CMK (cell line): ENCODE measurements at places on chromosomes 1 and 21.

DNA sequence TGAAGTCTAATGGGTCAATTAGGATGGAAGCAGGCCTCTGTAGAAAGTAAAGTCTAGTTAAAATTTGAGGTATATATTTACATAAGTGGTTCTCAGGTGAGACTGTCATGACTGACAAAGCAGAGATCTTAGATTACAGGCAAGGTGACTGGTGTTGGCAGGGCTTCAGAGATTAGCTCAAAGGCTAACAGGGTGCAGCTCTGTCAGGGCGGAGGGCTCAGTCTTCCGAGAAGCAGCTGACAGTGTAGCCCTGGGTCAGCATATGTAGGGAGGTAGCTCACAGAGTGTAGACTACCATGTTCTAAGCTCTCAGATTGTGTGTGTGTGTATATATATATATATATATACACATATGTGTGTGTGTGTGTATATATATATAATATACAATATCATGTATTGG is 54.7 kb downstream of the RBM11 start:
- no peak for DNase-seq

DNA sequence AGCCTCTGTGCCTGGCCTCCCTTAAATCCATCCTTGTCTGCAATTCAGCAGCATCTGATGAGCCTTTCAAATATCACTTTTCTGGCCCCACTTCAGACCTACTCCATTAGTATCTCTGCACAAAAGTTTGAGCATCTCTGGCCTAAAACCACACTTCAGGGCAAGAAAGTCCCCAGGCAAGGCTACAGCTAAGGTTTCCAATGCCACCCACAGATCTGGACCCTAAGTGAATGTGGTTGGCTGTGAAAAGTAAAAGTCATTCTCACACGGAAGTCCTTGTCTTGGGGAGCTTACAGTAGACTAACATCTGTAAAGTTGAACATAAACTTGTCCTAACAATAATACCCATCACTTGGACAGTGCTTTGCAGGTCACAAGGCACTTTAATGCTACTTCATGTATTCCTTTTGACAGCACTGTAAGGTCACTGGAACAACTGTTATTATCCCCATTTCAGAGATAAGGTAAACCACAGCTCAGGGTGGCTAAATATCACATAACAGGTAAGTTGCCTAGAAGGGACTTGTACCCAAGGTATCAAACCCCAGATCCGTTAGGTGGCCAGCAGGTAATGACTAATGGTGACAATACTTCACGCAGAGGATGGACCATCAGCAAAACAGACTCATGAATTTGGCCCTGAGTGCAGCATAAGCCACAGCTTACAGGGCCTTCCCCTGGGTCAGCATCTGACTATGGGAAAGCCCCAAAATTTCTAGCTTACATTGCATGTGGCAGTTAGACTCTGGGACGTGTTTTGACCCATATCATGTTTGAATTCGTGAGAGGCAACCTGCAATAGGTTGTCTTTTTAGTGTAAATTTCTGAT is 356.0 kb downstream of the HHAT start:
- DNase-seq, result no peak

GRCh38 chr1:2080884-2081283 is 30.7 kb downstream of the PRKCZ start:
- no peak for DNase-seq

DNA sequence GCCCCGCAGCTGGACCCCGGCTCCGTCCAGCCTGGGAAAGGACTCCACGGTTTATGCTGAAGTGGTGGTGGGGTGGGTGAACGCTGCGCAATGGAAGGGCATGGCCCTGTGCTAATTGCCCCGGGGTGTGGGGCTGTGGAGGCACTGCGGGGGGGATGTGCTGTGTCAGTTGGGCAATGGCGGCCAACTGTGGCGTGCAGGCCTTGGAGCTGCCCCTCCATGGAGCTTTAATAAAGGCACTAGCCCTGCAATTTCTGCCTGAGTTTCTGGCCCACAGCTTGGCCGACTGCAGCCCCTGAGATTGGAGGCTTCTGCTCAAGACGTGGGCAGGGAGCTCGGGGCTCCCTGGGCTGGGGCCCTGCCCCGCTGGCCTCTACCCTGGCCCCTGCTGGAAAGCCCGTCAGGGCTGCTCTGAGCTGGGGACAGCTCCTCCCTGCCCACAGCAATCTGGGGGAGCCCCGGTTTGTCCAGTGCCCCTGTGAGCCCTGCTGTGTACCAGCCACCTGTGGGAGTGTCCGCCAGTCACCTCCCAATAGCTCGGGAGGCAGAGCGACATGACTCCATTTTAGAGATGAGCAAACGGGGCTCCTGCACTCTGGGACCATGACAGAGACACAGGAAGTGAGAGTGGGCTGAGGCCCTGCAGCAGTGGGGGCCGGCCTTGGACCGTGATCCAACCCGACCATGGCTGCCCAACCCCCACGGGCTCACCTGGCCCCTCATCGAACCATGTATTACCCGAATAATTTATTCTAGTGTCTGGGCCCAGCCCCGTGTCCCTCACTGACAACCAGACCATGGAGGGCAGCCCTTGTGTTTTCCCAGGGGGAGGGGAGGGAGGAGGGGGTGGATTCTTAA is 8.7 kb upstream of the TNFRSF14 start:
- DNase-seq, result no peak

- DNase-seq, result no peak
Observed at GRCh38 chr1:19448491-19449439, 36.6 kb downstream of the CAPZB start.

DNA sequence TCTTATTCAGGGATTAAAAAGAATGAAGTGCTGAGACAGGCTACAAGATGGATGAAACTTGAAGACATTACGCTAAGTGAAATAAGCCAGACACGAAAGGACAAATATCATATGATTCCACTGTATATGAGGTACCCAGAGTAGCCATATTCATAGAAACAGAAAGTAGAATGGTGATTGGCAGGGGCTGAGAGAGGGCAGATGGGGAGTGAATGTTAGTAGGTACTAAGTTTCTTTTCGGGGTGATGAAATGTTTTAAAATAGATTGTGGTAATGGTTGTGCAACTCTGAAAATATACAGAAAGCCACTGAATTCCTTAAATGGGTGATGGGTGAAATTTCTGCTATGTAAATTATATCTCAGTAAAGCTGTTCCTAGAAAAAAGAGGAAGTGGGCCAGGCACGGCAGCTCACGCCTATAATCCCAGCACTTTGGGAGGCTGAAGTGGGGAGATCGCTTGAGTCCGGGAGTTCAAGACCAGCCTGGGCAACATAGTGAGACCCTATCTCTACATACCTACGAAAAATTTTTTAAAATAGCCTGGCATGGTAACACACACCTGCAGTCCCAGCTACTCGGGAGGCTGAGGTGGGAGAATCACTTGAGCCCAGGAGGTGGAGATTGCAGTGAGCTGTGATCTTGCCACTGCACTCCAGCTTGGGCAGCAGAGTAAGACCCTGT is 15.9 kb downstream of the SLC27A3 start:
- DNase-seq, result no peak

- no peak for DNase-seq
Observed at GRCh38 chr1:66352792-66353191, 181.2 kb upstream of the SGIP1 start.

GRCh38 chr1:47192458-47193384 is 2.9 kb upstream of the PDZK1IP1 start:
- peak; percentile 95 for DNase-seq

DNA sequence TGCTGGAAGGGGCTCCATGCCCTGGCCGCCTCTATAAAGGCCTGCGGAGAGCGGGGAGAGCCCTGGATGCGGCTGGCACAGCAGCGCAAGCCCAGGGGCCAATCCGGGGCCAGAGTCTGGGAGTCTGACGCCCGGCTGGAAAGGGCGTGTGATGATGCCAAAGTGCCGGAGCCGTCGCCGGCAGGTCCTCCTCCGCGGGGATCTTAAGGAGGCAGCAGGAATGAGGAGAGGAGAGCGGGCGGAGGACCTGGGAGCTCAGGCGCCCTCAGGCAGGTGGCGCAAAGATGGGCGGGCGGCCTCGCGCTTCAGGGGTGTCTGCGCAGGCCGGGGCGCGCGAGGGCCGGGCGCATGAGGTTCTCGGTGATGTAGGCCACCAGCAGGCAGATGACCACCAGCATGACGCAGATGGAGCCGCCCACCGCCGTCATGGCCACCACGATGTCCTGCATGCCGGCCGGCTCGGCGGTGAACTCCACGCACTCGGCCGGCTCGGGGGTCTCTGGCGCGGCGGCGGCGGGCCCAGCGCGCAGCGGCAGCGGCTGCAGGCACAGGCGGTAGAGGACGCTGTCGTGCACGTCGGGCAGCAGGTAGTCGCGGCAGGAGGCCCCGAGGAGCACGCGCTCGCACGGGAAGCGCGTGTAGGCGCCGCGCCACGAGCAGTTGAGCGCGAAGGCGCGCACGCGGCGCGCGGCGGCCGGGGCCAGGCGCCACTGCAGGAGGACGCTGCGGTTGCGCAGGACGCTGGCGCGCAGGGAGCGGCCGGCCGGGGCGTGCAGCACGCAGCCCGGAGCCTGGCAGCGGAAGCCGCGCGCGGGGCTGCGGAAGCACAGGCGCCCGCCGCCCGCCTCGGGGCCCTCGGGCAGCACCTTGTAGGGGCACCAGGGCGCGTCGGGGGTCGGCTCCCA is 653 bp downstream of the FNDC10 start:
- DNase-seq, result peak; percentile 56
